ENCODE measurements at places on chromosomes 1 and 21. TPM values are rescaled to one million over a fixed set of nuclear protein-coding genes. Genes with fewer than 3 reads are reported as not detected.

The PUM1 gene
- 124 TPM for total RNA-seq

GRCh38 chr1:1053022-1053421 is 21.1 kb downstream of the RNF223 start:
- no peak for DNase-seq

DNA sequence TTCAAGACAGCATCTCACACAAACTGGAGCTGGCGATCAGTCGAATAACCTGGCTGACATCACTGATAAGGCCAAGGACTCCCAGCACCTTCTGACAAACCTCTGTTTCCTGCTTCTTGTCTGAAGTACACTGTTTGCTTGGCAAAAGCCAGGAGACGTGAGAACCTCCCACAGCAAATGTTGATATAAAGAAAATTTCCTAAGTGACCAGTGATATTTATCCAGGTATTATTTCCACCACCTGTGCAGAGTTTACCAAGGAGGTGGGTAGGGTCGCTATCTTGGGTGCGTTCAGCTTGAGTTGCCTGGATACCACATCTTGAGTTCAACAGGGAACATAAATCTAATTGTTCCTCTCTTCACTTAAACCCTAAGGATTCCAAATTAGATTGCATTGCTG is 72.9 kb downstream of the SETD4 start:
- DNase-seq: no peak

- no peak for DNase-seq
Observed at GRCh38 chr1:33740040-33740744, 123.7 kb upstream of the HMGB4 start.

- no peak for DNase-seq
Observed at GRCh38 chr1:39694026-39694425, 2.8 kb upstream of the HPCAL4 start.

- DNase-seq: no peak
Observed at GRCh38 chr1:168221275-168221674, 4.5 kb upstream of the SFT2D2 start.

GRCh38 chr1:116577759-116578314 is 7.0 kb upstream of the CD58 start:
- DNase-seq: no peak

DNA sequence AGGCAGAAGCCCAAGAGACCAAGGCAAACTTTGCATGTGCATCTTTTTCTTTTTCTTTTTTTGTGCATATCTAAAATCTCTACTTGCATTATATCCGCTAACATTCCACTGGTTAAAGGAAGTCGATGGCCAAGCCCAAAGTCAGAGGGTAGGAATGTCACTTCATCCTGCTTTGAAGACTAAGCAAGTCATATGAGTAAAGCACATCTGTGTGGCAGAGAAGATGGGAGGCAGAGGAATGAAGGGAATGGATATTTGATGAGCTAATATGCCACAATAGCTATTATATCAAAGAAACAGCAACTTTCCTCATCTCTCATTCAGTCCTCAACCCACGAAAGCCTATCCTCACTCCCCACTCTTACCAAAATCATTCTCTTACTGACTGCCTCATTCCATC is 59.3 kb downstream of the RNF220 start:
- DNase-seq: no peak
